Caco-2 (cell line): ENCODE measurements at places on chromosomes 12 and 14. TPM values are rescaled to one million over a fixed set of nuclear protein-coding genes. Genes with fewer than 3 reads are reported as not detected.

- peaks cover 5% of the 10 kb centered on the region; the same call in 1 of the 2 replicates for H3K4me1 ChIP-seq
- H3K27me3 ChIP-seq = no peaks in the 10 kb centered on the region; the same call in 1 of the 2 replicates
- no peak for DNase-seq
Observed at GRCh38 chr12:40107803-40108620, 2.1 kb upstream of the SLC2A13 start.

DNA sequence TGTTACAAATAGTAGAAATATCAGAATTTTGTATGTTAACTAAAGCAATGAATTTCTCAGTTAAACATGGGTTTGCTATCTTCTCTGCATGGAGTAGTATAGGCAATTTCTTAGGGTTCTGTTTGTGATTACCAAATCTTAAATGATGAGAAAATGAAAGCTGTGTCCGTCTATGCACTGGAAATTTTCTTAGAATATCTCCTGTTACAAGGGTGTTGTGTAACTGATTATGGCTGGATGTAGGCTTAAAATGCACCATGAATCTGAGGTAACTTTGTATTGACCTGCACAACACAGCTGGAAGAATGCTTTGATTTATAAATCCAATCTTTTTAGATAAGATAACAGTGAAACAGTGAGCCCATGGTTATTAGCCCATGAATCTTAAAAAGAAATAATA lies 17.8 kb downstream of the TRIP11 start:
- peaks cover 5% of the 10 kb centered on the region; the same call in 1 of the 2 replicates for H3K4me1 ChIP-seq
- DNase-seq = no peak
- H3K4me3 ChIP-seq = no peak overlapping the region
- no peak overlapping the region for H3K27ac ChIP-seq

DNA sequence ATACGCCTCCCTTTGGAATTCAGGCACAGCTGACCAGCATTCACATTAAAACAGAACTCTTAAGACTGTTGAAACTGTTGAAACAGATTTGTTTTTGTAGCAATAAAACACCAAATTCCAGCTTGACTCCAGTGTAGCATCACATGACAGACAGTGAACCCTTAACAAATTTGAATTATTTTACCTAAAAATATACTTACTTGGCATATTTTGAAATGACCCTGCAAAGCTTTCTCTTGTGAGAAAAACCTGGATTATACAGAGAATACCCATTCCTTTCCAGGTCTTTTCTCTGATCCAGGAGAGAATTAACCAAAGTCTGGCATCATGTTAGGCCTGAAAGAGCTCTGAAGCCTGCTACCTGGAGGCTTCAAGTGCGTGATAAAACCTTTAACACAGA lies 410.3 kb downstream of the FOXG1 start:
- H3K27me3 ChIP-seq = no peaks in the 10 kb centered on the region
- H3K36me3 ChIP-seq = no peaks in the 10 kb centered on the region
- H3K4me1 ChIP-seq = no peaks in the 10 kb centered on the region

GRCh38 chr12:120944645-120945217 lies 33.6 kb upstream of the HNF1A start:
- peak; percentile 69 for DNase-seq
- peak overlapping the region; percentile 40 for H3K27ac ChIP-seq
- H3K4me3 ChIP-seq = no peak overlapping the region
- peaks cover 11% of the 10 kb centered on the region for H3K4me1 ChIP-seq
- H3K36me3 ChIP-seq = no peaks in the 10 kb centered on the region
- H3K27me3 ChIP-seq = no peaks in the 10 kb centered on the region

GRCh38 chr14:58171090-58171489 lies 19.1 kb upstream of the ARMH4 start:
- H3K4me3 ChIP-seq = no peak overlapping the region
- DNase-seq = peak; percentile 86
- no peaks in the 10 kb centered on the region for H3K27me3 ChIP-seq
- peak overlapping the region; percentile 58 for H3K27ac ChIP-seq
- H3K4me1 ChIP-seq = 0 out of 2 replicates have a peak, but pooled peaks cover 4% of the 10 kb centered on the region

DNA sequence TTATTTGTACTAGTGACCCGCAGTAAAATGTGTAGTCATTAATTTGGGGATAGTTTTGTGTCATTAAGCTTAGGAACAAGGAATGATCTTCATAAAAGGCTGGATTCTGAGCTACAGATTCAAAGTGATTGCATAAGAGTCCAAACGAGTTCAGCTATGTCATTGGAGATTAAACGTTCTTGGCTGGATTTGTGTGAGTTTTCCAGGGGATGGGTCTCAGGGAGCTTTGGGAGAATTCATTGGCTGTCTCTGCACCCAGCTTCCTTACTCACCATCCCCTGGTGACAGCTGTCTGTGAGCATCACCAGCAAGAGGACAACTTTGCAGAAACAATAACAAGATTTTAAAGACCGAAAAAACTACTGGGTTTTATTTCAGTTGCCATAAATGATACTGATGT lies 130.4 kb downstream of the DAAM1 start:
- peaks cover 9% of the 10 kb centered on the region; the same call in 1 of the 2 replicates for H3K4me1 ChIP-seq
- no peak overlapping the region for H3K4me3 ChIP-seq
- H3K27me3 ChIP-seq = no peaks in the 10 kb centered on the region
- DNase-seq = no peak
- no peak overlapping the region for H3K27ac ChIP-seq

GRCh38 chr14:70909733-70910614 lies 2.7 kb downstream of the PCNX1 start:
- H3K27me3 ChIP-seq = no peaks in the 10 kb centered on the region
- DNase-seq = no peak
- H3K36me3 ChIP-seq = no peaks in the 10 kb centered on the region

DNA sequence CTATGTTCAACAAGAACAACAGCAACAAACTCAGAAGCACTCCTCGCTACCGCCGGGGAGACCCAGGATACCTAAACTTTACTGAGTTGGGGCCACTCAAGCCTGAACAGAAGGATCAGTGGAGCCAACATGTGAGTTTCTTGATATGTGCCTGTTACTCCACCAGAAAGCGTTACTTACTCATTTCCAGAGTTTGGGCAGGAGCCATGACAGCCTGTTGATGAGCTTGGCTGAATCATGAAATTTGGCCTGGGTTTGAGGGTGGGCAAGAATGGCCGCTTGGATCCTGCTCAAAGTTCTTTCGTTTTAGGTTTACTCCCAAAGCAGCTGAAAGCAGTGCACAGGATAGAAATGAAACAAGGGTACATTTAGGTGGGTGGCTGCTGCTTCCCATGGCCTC lies 12.0 kb upstream of the GALNT6 start:
- peak overlapping the region; percentile 90 for H3K27ac ChIP-seq
- peaks cover 71% of the 10 kb centered on the region for H3K4me1 ChIP-seq
- no peaks in the 10 kb centered on the region for H3K27me3 ChIP-seq

GRCh38 chr12:57452937-57453509 lies 2.1 kb upstream of the INHBE start:
- H3K36me3 ChIP-seq = no peaks in the 10 kb centered on the region
- no peaks in the 10 kb centered on the region for H3K27me3 ChIP-seq
- H3K4me3 ChIP-seq = no peak overlapping the region
- DNase-seq = peak; percentile 87
- H3K4me1 ChIP-seq = peaks cover 35% of the 10 kb centered on the region

GRCh38 chr14:77638771-77639171 lies 22.3 kb upstream of the SPTLC2 start:
- no peak overlapping the region for H3K4me3 ChIP-seq
- H3K27ac ChIP-seq = peak overlapping the region; percentile 7
- H3K27me3 ChIP-seq = no peaks in the 10 kb centered on the region
- H3K36me3 ChIP-seq = no peaks in the 10 kb centered on the region
- DNase-seq = no peak

DNA sequence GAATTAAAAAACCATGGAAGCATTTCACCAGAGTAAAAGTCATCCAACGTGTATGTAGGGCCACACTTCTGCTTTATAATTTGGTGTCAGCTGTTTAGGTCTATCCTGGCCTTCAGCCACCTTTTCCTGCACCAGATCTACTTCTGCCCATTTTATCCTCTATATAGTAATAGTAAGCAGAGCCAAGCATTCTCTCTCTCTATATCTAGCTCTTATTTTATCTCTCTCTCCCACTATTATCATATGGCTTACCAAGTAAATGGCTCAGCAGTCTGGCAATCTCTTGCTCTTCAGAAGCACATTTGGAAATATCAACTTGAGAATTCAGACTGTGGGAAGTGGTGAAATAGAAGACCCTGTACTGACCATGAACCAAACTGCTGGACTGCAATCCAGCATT lies 84.1 kb upstream of the FKBP4 start:
- DNase-seq = no peak
- no peaks in the 10 kb centered on the region for H3K36me3 ChIP-seq
- H3K4me1 ChIP-seq = no peaks in the 10 kb centered on the region
- H3K27me3 ChIP-seq = no peaks in the 10 kb centered on the region
- H3K27ac ChIP-seq = no peak overlapping the region

- H3K4me3 ChIP-seq = no peak overlapping the region
- no peak overlapping the region for H3K27ac ChIP-seq
- no peak for DNase-seq
- peaks cover 1% of the 10 kb centered on the region; the same call in 1 of the 2 replicates for H3K36me3 ChIP-seq
- H3K4me1 ChIP-seq = no peaks in the 10 kb centered on the region
Observed at GRCh38 chr14:70731447-70732239, 77.7 kb downstream of the MAP3K9 start.

GRCh38 chr12:130922511-130922953 lies 31.2 kb upstream of the ADGRD1 start:
- H3K4me1 ChIP-seq = no peaks in the 10 kb centered on the region
- DNase-seq = no peak
- H3K27me3 ChIP-seq = no peaks in the 10 kb centered on the region; the same call in 1 of the 2 replicates

GRCh38 chr12:123846340-123846739 lies 84.2 kb downstream of the DNAH10 start:
- no peak overlapping the region for H3K27ac ChIP-seq
- H3K4me1 ChIP-seq = no peaks in the 10 kb centered on the region
- H3K4me3 ChIP-seq = no peak overlapping the region
- no peak for DNase-seq

- H3K27ac ChIP-seq = no peak overlapping the region
- no peaks in the 10 kb centered on the region for H3K36me3 ChIP-seq
- no peak for DNase-seq
- no peaks in the 10 kb centered on the region for H3K27me3 ChIP-seq
Observed at GRCh38 chr14:77914073-77914721, 114.3 kb downstream of the ADCK1 start.

DNA sequence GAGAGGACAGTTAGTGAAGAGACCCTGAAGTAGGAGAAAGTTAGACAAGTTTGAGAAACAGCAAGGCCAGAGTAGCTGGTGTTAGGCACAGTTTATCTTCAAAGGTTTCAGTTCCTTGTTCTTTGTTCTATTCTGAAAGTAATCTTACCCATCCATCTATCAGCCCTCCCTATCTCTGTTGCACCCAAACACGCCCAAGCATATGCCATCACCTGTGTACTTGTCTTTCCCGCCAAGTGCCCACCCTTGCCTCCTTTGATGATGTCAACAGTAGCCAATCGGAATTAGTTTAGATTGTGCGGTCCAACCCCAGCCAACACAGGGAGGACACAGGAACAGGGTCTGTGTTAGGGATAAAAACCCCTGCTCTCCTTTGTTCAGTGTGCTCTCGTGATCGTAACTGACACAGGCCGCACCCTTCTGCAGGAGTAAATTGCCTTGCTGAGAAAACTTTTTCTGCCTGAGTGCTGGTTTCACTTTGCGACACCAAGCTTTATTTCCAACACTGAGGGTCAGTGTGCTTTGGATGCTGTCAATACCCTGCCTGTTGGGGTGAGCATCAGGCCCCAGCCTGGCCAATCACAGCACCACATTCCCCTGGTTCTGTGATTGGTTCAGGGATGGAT lies 4.7 kb upstream of the TMEM229B start:
- H3K27me3 ChIP-seq = no peaks in the 10 kb centered on the region
- H3K36me3 ChIP-seq = no peaks in the 10 kb centered on the region; the same call in 1 of the 2 replicates
- H3K4me1 ChIP-seq = no peaks in the 10 kb centered on the region
- H3K4me3 ChIP-seq = no peak overlapping the region
- DNase-seq = no peak
- H3K27ac ChIP-seq = no peak overlapping the region

GRCh38 chr12:114407842-114408411 lies 2.0 kb upstream of the TBX5 start:
- no peak for DNase-seq
- no peaks in the 10 kb centered on the region for H3K27me3 ChIP-seq
- no peak overlapping the region for H3K27ac ChIP-seq
- no peaks in the 10 kb centered on the region for H3K4me1 ChIP-seq

GRCh38 chr12:52193991-52194390 lies 2.2 kb upstream of the KRT80 start:
- no peak overlapping the region for H3K4me3 ChIP-seq
- H3K27ac ChIP-seq = peak overlapping the region; percentile 70
- H3K4me1 ChIP-seq = peaks cover 7% of the 10 kb centered on the region
- H3K36me3 ChIP-seq = no peaks in the 10 kb centered on the region
- no peak for DNase-seq

DNA sequence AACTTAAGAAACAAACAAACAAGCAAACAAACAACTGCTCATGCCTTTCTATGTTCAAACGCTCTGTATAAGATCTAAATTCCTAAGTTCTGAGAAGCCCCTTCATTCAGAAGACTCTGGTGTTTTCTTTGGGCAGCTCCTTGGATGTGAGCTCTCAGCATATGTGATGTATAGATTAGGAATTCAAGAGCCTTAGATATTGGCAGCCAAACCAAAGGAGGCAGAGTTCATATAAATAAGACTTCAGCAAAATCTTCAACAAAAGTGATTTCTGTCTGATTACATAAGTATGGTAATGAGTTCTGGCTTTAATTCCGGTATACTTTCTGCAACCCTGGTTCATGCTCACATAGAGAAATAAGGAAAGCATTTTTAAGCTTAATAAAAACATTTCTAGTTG lies 145.6 kb downstream of the DYRK2 start:
- no peaks in the 10 kb centered on the region for H3K27me3 ChIP-seq
- no peaks in the 10 kb centered on the region for H3K4me1 ChIP-seq
- DNase-seq = no peak

- H3K27ac ChIP-seq = no peak overlapping the region
- H3K4me3 ChIP-seq = no peak overlapping the region
- no peaks in the 10 kb centered on the region for H3K36me3 ChIP-seq
- no peaks in the 10 kb centered on the region for H3K4me1 ChIP-seq
Observed at GRCh38 chr12:72261885-72262284, 10.3 kb upstream of the TRHDE start.

GRCh38 chr14:95675486-95675885 lies 10.7 kb upstream of the TCL1B start:
- no peaks in the 10 kb centered on the region for H3K36me3 ChIP-seq
- DNase-seq = no peak
- no peak overlapping the region for H3K27ac ChIP-seq
- H3K4me1 ChIP-seq = peaks cover 5% of the 10 kb centered on the region; the same call in 1 of the 2 replicates
- H3K27me3 ChIP-seq = peaks cover 1% of the 10 kb centered on the region; the same call in 1 of the 2 replicates
- no peak overlapping the region for H3K4me3 ChIP-seq

DNA sequence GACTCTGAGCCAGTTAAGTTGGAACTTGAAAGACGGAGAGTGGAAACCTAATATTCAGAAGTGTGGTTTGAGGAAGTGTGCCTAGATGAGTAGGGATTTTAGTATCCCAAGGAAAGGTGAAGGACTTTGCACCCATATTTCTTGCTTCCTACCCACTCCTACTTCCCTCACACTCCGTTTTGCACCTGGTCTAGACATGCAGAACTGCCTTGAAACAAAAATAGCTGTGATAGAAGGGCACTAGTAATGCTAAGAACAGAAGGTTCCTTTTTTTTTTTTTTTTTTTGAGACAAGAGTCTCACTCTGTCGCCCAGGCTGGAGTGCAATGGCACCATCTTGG lies 732 bp upstream of the ARF3 start:
- peak overlapping the region; percentile 79 for H3K4me3 ChIP-seq
- no peaks in the 10 kb centered on the region for H3K36me3 ChIP-seq
- H3K27ac ChIP-seq = peak overlapping the region; percentile 87
- peaks cover 8% of the 10 kb centered on the region; the same call in 1 of the 2 replicates for H3K4me1 ChIP-seq
- no peak for DNase-seq

The BHLHE41 gene
- 3.2 and 4.4 TPM in 2 replicates for total RNA-seq

The KRT3 gene
- not detected in 2 replicates for total RNA-seq

The BDKRB2 gene
- total RNA-seq = 1.4 and 2.0 TPM in 2 replicates

The MIP gene
- total RNA-seq = not detected in 2 replicates

The CLEC6A gene
- not detected in 2 replicates for total RNA-seq

The TCL1B gene
- not detected in 2 replicates for total RNA-seq

The ETFRF1 gene
- total RNA-seq = 9.5 and 10.2 TPM in 2 replicates
